Activated CD4-positive, alpha-beta T cell treated with anti-CD3 and anti-CD28 coated beads, Interleukin-2, amount 50 U/mL, for 16 hours (primary cell): ENCODE measurements at places on chromosomes 3 and 15.

- DNase-seq: no peak
These were observed 15.6 kb upstream of the KPNA4 start for GRCh38 chr3:160580938-160581337.

- no peak for DNase-seq
These were observed 544.9 kb downstream of the NAALADL2 start for GRCh38 chr3:175404027-175404426.

GRCh38 chr15:71808311-71809020 lies 1.9 kb upstream of the NR2E3 start:
- no peak for DNase-seq

DNA sequence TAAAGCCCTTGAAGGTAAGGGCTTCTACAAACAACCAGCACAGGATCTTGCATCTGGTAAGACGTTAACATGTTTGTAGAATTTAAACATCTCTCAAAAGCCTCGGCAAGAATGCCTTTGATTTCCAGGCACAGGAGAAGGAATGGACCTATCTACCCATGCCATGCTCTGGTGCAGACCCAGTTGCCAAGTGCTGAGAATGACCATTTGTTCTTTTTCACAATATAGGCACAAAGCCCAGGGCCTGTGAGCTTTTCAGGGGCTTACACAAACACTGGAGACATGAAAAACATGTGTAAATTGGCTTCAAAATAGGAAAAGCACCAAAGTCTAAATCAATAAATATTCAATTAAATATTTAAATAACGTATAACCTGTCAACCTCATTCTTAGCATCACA lies 266.9 kb upstream of the TTC14 start:
- DNase-seq: no peak

- no peak for DNase-seq
These were observed 361.3 kb downstream of the SV2B start for GRCh38 chr15:91461377-91461776.

GRCh38 chr3:126525853-126526667 lies 2.1 kb downstream of the CHST13 start:
- DNase-seq: no peak

DNA sequence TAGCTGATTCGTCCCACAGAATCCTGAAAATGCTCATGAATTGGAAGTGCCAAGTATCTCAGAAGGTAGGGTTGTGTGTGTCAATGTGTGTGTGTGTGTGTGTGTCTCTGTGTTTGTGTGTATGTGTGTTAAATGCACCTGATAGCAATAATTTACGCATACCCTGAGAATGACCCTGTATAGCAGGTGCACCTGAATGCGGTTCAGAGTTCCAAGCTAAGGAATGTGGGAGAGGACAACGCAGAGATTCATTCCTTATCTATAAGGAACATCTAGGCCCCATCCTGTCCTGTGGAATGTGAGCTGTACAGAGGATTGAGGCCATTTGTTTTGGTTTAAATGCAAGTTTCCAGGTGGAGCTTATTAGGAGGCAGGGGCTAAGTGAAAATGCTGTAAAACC lies 49.1 kb upstream of the NEDD4 start:
- no peak for DNase-seq

DNA sequence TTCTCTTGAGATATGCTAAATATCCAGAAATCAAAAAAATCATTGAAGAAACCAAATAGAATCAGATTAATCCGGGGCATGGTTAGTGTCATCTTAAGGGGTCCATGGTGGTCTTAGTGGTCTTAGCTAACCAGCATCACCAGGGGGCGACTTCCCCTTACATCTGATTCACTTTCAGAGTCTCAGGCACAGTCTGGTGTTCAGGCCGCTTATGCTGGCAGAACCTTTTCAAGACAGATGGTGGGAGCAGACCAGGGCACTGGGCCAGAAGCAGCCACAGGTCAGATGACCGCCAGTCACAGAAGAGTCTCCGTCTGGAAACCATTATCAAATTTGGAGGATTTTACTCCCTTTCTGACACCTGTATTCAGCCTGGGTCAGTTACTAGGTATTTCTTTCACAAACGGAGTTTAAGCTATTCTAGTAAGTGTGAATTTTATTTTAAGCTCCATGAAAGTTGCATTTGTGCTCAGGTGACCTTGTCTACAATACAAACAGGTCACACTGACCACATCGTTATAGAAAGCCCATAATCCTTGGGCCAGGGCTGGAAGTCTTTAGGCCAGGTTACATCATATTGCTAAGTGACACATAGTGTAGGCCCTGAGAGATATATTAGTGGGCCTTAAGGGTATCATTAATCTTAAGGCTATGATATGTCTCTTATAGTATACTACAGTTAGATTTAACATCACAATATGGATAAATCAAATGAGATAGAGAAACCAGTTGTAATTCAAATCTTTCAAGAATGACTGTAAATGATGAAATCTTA lies 365.5 kb downstream of the GBE1 start:
- no peak for DNase-seq

DNA sequence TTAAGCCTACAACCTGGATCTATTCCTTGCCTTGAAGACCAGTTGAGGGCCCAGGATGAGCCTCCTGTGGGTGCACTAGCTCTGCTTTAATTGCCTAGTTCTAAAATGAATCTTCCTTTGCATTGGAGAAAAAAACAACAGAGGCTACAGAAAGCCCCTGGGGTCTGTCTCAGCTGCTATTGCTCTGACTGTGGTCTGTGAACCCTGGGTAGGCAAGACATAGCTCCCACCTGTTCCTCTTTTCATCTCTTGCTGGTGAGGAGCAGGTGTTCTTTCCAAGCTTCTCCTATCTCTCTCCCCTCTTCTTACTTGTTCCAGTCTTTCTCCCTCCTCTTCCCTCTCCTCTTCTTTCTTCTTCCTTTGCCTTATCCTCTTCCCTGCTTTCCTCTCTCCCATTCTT lies 28.8 kb downstream of the RBP2 start:
- no peak for DNase-seq

GRCh38 chr15:33159726-33160453 lies 34.6 kb downstream of the FMN1 start:
- DNase-seq: no peak

DNA sequence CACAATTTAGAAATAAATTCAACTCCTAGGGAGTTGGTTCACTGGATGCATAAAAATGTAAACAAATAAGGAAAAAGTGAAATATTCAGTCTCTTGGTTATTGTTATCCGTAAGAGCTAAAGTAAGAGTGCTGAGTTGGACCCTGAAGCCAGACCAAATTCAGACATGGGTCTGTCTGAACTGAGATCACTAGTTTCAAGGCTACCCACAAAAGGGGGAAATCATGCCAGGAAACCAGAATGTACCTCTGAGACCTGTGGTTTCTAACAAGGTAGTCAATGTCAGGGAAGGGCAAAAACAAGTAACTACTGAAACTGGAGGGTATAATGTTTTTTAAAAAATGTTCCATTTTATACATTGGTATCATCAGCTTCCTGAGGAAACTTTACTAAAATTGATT lies 35.2 kb upstream of the GOLGA6L2 start:
- DNase-seq: no peak

- no peak for DNase-seq
These were observed 56.8 kb upstream of the NANOGP8 start for GRCh38 chr15:35141743-35142471.

GRCh38 chr3:62607287-62608029 lies 234.1 kb upstream of the FEZF2 start:
- DNase-seq: no peak

DNA sequence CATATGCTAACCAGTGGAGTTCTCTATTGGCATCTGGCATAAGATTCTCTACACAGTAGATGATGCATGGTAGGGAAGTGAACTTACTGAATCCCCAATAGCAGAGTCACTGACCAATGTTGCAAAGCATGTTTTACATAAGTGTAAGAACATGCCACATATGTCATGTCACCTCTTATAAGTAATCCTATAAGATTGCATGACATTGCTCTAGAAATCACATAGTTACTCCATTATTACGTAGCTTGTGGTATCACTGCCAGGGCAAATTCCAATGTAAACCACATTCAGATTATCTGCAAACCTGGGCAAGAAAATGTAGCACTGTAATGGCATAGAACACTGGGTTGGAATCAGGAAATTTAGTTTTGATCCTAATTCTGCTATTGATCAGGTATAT lies 198.2 kb upstream of the UMPS start:
- no peak for DNase-seq

DNA sequence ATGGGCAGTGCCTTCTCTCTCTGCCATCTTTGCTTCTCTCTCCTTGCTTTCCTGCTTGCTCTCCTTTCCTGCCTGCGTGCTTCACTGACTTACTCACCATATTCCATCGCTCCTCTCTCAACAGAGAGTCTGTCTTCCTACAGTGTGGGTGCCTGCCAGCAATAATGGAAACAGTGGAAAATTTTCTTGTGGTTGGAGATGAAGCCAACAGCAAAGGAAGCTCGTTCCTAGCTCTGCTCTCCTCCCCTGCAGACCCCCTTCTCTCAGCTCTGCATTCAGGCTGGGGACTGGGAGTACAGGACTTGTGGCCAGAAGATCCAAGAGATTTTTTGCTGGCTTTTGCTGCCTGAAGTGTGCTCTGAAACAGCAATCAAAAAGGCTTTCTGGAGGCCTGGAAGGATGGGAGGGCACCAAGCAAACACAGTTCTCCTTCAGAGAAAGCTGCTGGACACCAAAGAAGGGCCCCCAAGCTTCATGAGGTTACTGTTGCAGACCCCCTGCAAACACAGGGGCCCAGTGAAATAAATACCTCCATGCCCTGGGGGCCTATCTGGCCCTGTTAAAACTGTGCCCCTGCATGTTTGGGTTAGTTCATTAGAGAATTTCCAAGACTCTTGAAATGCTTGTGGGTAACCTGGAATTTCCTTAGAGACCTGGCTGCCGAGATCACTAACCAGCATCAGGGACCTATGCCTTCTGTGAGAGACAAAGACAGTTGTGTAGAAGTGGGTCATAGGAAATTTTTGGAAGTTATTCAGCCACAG lies 149.9 kb upstream of the RASGRP1 start:
- no peak for DNase-seq

DNA sequence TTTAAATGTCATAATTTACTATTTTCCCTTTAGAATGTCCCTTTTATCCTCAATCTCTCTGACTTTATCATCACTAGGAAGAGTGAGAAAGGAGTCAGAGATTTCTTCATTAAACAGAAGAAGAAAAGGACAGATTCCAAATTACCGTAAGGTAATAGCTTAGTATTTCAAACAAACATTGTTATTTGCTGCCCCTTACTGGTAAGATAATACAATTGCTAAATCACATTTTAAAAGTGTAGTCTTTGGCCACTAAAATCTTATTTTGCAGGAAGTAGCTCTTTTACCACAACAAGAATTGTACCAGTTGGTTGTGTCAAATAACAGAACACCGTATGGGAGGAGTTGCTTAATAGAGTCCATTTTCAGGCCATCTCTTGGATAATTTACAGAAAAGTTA lies 53.7 kb downstream of the CGGBP1 start:
- DNase-seq: peak; percentile 33

DNA sequence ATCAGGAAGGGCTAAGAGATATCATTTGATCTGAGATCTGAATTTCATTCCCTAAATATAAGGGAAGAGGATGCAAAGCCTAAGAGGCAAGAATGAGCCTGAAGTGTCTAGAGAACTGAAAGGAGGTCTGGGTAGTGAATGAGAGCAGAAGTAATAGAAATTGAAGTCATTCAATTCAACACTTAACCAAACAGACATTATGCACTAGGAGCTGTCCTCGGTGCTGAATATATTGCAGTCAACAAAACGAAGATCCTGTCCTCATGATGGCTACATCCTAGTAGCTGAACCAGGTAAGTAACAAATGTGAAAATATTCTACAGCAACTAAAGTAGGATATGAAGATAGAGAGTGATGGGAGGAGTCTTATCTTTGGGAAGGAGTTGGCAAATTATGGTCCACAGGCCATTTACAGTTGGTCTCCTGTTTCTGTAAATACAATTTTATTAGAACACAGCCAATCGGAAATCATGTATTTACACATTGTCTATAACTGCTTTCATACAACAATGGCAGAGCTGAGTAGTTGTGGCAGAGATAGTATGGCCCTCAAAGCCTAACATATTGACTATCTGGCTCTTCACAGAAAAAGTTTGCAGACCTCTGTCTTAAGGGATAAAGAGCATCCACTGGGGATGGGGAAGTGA lies 192.9 kb upstream of the CADPS start:
- peak; percentile 10 for DNase-seq

- DNase-seq: no peak
These were observed 4.5 kb downstream of the LRRC31 start for GRCh38 chr3:169865176-169865767.

DNA sequence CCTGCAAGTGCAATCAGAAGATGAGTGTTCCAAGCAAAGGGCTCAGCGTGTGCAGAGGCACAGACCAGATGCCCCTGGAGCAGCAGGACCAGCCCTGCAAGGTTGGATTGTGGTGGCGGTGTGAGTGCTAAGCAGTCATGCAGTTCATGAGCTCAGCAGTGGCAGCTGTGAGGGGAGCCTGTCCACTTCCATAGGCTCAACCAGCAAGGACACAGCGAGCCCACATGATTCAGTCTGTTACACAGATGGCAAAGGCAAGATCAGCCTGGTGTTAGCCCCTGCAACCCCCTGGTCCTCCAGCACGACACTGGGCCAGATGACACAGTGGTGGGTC lies 95.9 kb upstream of the PRR23E start:
- no peak for DNase-seq

DNA sequence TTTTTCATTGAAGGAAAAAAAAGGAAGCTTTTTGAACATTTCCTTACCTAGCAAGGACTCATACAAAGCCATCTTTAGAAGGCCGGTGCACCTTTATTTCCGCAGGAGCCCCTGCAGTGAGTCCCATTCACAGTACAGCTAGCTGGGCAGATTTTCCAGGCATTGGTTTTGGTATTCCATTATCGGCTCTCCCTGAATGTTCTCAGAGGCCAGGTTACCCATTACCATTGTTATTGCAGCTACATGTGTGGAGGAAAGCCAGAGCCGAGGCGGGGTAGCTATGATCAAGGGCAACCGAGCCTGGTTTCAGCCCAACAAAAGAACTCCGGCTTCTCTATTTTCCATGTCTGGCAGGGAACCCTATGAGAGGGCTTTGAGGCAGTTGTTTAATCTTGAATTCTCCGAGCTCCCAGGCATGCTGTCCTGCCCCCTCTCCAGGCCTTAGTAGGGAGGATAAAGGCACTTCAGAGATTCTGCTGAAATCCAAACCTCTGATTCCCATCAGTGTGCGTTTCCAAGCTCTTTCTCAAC lies 100.3 kb downstream of the LRRK1 start:
- DNase-seq: no peak

- DNase-seq: no peak
These were observed 247.6 kb upstream of the PROK2 start for GRCh38 chr3:72032441-72033135.

DNA sequence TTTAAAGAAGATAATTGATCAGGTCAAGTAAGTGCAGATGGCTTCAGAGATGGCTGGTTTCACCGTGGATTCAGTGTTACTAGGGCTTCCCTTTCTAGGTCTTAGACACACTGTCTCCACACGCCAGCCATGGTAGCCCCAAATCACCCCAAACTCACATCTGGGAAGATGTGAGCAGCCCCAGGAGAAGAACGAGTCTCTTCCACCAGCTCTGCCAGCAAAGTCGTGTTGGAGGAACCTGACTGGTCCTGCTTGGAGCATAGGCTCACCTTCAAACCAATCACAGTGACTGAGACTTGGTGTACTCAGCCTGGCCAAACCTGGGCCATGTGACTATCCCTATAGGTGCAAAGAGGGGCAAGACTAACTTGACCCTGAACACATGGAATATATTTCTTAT lies 296.7 kb downstream of the RPLP1 start:
- no peak for DNase-seq
